Osteocyte (in vitro differentiated cells): ENCODE measurements at places on chromosomes 7 and 10. TPM values are rescaled to one million over a fixed set of nuclear protein-coding genes. Genes with fewer than 3 reads are reported as not detected.

ST8SIA6 gene
- total RNA-seq, result not detected in 2 replicates

CLRN3 gene
- total RNA-seq, result not detected in 2 replicates

NRCAM gene
- 78.3 and 81.8 TPM in 2 replicates for total RNA-seq

DNA sequence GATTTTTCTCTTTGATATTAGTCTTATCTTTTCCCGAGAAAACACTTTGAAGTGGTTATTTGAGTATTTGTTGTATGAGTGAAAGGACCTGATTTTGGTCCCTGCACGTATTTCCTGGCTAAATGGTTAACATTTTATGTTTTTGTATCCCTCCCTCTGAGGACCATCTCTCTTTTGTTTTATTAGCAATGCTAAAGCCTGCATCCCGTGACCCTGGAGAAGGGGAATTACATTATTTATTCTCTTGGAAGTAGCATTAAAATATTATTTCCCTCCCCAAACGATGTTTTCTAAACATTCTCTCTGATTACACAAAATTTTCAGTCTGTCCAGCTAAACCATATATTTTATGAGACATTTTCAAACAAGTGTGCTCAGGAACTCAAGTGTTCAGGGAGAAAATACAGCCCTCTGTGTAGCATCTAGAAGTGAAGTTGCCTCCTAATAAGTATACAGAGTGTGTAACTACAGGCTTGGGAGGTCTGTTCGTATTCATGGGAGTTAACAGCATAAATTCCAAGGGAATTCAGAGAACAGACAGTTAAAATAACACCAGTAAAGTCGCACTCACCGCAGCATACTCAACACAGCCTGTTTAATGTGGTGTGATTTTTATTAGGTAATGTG lies 163.8 kb upstream of the NPVF start:
- DNase-seq, result no peak

GRCh38 chr7:55156919-55157763 lies 138.3 kb downstream of the EGFR start:
- DNase-seq, result no peak

PLEKHS1 gene
- total RNA-seq, result 0.11 TPM in 1 of 2 replicates, not detected in the other

CALML5 gene
- total RNA-seq, result not detected in 2 replicates

DNA sequence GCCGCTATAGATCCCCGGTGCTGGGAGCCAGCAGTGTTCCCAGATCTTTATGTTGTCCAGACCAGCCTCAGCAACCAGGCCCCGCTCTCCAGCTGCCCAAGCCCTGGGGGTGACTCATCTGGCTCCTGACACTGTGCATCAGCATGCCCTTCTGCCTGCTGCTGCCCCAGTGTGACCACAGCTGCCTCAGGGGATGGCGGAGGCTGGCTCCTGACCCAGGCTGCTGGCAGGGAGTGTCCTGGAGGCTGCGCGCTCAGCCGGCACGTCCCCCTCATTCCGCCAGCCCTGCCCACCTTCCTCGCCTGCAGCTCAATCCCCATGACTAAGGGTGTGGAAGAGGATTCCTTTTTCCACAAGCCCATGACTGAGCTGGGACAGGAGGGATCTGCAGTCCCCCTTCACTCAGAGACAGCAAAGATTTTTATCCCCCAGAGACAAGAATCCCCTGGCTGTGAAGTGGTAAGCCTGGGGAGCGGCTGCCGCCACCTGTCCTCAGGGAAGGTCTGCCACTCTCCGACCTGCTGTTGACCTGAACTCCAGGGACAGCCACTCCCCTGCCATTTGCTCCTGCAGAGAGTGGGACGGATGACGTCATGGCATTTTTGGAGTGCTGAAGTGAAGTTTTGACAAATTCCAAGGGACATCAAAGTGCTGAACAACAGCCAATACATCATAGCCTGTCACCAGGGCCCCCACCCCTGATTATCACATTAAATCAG lies 182.8 kb upstream of the BMPER start:
- peak; percentile 89 for DNase-seq

- no peak for DNase-seq
These were observed 45.8 kb downstream of the GLCCI1 start for GRCh38 chr7:8014399-8014798.

FRMPD2 gene
- not detected in 2 replicates for total RNA-seq

DNA sequence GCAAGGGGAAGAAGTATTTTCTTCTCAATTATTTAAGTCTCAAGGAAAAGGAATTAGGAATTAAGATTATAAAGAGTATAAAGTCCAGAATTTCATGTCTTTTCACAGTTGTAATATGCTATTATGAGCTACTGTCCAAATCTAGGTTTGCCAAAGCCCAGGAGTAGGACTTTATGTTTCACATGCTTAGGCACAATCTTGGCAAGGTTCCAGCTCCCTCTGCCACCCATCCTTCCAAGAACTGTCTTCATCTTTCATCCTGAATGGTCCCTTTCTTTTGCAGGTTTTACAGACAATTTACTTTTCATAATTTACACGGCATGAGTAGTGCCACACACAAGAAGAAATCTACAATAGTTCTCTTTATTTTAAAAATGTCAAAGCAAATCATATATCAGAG lies 29.5 kb downstream of the SLC16A9 start:
- DNase-seq, result no peak

SFR1 gene
- 7.0 and 7.9 TPM in 2 replicates for total RNA-seq

GRCh38 chr10:78910886-78911285 lies 157.9 kb upstream of the ZMIZ1 start:
- DNase-seq, result no peak

GRCh38 chr7:139127648-139128047 lies 18.1 kb upstream of the ZC3HAV1 start:
- no peak for DNase-seq

DNA sequence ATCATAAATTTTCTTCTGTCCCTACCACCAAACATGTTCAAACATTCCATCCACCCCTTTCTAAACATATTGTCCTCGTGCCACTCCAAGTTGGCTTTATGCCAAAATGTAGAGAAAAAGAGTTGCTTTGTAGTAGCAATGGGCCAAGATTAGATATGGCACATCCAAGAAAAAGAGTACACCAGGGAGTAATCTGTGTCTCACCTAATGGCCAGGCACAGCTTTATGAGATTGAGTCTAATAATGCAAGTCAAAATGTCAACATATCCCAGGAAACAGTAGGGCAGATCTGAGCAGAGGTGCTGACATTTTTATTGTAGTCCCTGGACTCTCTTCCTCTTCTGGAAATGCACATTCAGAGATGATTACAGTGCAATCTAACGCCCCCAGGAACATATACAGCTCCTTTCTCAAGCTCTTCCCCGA lies 5.7 kb upstream of the OR6V1 start:
- DNase-seq, result no peak
